Stimulated activated CD8-positive, alpha-beta memory T cell treated with anti-CD3 and anti-CD28 coated beads, Interleukin-15, amount 100 ng/mL, for 24 hours (primary cell): ENCODE measurements at places on chromosomes 7 and 10.

GRCh38 chr7:95395755-95396135 lies 430 bp downstream of the PON3 start:
- no peak for DNase-seq

GRCh38 chr10:88642963-88643362 lies 21.3 kb upstream of the LIPF start:
- no peak for DNase-seq

DNA sequence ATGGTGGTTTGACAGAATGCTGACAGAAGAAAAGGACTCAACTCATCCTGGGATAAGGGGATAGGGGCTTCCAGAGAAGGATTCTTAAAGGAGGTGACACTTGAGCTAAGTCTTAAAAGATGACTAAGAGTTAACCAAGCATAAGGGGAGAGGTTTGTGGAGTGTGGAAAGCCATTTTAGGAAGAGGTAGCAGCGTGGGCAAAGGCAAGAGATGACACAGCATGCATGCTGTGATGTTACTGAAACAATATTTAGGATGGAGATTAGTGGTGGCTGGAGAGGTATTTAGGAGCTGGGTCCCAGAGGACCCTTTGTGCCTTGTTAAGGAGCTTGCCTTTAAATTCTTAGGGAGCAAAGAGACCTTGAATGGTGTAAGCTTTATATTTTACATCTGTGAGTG lies 65.1 kb downstream of the SPAG6 start:
- no peak for DNase-seq

DNA sequence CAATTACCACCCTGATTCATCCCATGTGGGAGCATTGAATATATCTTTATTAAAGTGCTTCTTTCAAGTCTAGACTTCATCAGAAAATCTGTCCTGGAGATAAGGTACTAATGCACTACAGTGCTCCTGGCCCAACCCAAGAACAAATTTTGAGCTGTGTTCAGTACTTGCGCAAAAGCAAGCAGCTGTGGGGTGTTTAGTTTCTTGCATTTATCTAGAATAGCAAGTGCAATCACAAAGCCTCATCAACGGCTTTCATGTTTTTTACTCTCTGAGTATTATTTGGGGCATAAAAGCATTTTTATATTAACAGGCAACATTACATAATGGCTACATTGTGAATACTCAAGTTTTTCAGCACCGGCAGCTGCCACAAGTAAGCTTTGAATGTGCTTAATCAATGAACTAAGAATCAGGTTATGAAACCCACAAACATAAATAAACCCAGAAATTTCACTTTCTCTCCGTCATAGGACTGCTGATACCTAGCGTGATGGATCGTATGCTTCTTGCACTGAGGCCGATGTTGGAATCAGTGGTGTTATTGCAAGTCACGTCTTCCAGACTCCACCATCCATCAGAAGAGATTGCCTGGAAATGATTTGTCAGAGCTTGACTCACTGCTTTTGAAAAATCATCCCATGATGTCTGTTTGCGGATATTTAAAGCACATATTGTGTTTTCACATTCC lies 113.1 kb downstream of the CTTNBP2 start:
- no peak for DNase-seq

DNA sequence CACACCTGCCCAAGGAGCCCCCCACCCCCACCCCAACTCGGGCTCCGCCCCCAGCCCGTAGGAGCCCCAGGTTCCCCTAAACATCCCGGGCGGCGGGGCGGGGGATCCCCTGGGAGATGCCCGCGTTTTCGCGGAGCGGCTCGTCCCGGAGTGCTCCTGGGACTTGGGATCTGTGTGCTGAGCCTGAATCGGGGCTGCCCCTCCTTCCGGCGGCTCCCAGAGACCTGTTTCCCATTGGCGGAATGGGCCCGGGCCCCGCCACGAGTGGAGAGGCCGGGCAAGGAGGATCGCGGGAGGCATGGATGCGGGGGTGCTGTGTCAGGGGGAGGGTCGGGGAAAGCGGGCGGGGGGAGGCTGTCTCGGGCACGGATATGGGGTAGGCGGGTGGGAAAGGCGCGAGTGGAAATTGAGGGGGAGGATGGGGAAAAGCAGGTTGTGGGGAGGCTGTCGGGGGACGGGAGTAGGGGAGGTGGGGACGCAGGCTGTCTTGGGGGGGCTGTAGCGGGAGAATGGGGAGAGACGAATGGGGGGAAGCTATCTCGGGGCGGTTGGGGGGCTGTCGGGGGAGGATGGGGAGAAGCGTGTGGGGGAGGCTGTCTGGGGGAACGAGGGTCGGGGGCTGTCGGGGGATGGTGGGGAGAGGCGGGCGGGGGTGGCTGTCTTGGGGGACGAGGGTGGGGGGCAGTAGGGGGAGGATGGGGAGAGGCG lies 572 bp upstream of the BHLHA15 start:
- no peak for DNase-seq

- DNase-seq: no peak
Observed at GRCh38 chr10:104907521-104907920, 266.4 kb downstream of the SORCS3 start.

DNA sequence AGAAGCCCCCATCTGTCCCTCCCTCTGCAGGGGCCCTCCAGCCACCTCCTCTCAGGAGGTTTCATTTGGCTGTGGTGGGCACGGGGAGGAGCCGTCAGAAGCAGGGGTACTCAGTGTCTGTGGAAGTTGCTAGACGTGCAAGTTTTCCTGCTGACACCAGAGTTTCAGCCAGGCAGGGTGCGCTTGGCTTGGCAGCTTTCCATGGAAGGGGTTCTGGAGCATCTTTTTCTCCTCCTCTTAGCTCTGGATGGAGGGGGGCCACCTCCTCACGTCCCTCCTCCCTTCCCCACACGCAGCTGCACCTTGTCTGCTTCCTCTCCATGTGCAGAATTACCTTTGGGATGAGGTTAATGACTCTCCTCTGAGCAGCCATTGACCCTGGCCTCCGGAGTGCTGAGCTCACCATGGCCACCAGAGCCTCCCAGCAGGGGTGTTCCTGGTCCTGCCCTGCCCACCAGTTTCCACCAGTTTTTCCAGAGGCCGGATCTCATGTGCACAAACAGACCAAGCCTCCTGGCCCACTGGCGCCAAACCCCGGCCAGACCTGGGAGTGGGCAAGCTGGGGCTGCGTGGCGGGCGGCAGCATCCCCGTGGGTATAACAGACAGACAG lies 579.8 kb upstream of the FOXK1 start:
- DNase-seq: no peak

GRCh38 chr10:3111621-3112163 lies 44.3 kb downstream of the PFKP start:
- no peak for DNase-seq

GRCh38 chr10:78565841-78566240 lies 502.9 kb upstream of the ZMIZ1 start:
- no peak for DNase-seq

DNA sequence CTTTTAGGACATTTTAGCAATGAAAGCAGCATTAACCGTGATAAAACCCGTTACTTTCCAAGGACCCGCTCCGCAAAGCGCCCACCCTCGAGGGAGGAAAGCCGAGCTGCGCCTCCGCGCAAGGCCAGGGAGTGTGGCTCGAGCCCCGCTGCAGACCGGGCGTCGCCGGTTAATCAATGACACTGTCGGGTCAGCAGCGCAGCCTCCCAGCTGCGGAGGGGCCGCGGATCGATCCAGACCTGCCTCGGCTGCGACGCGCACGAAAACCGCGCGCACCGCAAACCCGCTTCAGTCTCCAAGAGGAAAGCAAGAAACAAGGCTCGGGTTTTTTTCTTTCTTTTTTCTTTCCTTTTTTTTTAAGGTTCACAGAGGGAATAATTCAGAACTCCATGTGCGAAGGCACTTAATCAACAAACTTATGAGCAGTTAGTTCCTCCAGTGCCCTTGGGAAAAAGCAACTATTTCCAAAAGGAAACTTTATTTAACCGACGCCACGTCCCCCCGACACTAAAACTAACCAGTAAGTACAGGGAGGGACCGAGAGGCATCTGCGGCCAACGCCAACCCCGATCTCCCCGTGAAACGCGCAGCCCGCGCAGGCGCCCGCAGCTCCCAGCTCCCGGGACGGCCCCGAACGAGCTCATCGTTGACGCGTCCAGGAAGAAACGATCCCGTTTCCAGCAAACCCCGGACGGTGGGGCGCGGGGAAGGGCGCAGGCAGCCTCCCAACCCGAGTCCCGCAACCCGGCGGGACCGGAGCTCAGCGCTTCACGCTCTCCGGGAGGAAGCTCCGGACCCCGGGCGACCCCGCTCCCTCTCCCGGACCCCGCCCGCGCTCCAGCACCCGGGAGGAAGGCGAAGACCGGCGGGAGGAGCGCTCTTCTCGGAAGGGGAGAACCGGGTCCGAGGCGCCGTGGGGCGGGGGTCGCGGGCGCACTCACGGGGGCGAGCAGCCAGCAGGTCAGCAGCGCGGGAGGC lies 598 bp downstream of the VIPR2 start:
- no peak for DNase-seq

DNA sequence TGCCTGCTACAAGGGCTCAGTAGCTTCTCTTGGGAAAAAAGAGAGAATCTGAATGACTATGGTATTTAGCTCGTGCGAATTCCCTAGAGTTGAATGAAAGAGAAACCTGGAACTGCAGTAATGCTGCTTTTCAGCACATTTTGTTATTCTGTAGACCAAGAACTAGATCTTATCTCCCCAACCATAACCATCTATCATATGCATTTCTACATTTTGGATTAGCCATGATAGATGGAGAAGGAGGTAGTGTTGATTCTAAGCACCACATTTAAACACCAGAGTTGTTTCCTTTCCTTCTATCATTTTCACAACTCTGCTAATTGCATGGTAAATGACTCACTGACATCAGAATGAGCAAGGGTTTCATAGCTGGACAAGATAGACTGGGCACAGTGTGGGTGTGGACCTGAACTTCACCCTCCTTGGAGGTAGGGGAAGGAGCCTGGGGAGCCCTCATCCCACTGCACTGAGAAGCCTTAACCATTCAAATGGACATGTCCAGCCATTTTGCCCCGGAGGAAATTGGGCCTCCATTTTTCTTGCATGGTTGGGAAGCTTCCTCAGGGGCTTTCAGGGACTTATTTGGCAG lies 55.3 kb upstream of the BMPER start:
- no peak for DNase-seq

DNA sequence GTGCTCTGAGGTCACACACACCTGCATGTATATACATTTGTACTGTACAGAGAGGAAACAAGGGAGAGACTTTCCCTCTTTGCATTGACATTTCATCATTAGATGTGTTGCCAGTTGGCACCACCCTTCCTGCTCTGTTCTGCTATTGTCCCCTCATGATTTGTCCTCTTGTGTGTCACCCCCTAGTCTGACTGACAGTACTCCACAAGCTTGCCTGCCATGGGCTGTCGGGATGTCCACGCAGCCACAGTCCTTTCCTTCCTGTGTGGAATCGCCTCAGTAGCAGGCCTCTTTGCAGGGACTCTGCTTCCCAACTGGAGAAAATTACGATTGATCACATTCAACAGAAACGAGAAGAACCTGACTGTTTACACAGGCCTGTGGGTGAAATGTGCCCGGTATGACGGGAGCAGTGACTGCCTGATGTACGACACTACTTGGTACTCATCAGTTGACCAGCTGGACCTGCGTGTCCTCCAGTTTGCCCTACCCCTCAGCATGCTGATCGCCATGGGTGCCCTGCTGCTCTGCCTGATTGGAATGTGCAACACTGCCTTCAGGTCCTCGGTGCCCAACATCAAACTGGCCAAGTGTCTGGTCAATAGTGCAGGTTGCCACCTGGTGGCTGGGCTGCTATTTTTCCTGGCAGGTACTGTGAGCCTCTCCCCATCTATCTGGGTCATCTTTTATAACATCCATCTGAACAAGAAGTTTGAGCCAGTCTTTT lies 9.4 kb downstream of the CLDN12 start:
- DNase-seq: no peak

DNA sequence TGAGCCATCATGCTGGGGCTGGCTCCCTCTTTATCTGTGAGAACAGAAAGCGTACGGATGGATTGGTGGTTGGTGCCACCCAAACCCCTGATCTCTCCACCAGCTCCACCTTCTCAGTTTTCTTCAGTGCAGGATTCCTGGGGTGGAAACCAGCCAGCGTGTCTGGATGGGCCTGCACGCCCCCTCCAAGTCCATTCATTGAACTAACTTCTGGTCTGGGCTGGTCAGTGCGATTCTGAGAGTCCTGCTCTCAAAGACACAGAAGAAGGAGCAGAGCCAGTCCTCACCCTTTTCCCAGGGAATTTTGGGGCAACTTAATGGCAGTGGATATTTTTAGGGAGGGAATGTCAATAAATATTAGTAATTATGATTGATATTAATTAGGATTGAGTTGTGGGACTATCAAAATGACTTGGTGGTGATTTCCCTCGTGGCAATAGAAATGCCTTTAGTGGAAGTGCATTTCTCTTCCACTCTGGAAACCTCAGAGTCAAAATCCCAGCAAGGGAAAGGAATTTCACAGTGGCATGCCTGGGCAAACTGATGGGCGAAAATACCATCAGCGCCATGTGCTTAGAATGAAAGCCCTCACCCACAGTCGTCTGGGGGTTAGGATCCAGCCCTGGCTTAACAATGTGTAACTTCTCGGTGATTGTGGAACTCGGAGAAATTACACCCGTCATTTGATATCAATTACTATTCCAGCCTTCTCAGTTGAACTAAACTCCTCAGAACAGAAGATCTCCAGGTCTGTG lies 69.3 kb upstream of the EEPD1 start:
- no peak for DNase-seq

- no peak for DNase-seq
Observed at GRCh38 chr7:127793582-127793981, 141.6 kb downstream of the SND1 start.

DNA sequence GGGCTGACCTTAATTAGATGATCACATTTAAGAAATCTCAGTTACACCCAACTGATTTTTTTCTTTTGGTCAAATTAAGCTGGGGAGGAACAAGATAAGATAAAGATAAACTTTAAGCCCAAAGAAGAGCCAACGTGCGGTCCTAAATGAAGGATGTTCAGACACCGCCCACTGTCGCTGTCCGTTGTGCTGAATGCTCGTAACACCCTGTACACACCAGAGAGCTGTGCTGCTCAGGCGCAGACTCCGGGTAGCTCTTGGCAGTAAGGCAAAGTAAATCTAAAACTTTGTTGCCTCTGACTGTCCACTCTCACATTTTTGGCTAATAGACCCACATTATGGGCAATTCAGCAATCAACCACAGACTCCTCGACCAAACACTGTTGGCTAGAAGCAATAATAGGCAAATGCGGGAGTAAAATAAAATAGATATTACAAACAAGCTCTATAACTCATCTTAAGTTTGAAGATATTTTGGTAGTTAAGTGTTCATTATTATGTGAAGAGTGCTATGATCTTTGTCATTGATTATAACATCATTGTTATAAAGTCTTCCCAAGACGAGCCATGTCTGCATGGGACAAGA lies 57.1 kb downstream of the PLPP4 start:
- DNase-seq: no peak

DNA sequence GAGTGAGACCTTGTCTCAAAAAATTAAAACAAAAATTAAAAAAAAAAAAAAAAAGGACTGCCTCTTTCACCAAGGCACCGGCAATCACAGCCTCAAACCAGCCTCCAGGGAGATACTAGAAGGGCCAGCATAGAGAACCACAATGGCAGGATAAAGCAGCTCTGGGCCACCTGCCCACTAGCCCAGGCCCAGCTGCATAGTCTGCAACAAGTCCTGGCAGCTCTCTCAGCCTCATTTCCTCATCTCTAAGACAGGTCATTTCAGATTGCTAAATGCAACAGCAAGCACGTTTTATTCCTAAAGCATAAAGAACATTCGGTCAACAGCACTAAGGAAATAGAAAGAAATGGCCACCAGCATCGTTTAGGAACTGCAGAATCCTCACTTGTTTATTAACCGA lies 28.8 kb downstream of the XPNPEP1 start:
- DNase-seq: no peak
